Glutamatergic neuron (in vitro differentiated cells): ENCODE measurements at places on chromosomes 2 and 18.

GRCh38 chr2:45406621-45407020, 204.4 kb downstream of the SRBD1 start:
- H3K36me3 ChIP-seq = no peaks in the 10 kb centered on the region
- H3K4me1 ChIP-seq = no peaks in the 10 kb centered on the region
- H3K27me3 ChIP-seq = no peaks in the 10 kb centered on the region
- no peak overlapping the region for H3K4me3 ChIP-seq

DNA sequence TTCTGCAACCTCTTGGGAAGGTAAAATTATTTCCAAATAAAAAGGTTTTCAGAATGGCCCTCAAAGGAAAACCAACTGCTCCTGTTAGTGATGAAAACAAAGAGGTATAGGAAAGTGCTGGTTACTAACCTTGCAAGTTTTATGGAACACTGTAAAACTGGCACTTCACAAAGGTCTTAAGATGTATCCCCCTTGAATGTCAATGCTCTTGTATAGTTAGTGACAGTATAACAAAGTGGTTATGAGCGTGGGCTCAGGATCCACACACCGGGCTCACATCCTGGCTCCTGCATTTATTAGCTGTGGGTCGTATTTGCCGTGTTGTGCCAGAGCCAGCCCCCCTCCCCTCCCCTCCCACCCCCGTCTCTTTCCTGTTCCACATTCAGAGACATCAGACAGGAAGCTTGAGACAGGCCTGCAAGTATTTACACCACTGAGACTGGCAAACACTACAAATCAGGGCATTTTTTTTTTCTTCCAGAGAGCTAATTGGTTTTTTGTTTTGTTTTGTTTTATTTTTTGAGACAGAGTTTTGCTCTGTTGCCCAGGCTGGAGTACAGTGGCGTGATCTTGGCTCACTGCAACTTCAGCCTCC, 9.2 kb upstream of the DNPEP start:
- no peak for DNase-seq
- H3K27me3 ChIP-seq = no peaks in the 10 kb centered on the region
- no peak overlapping the region for H3K4me3 ChIP-seq
- H3K27ac ChIP-seq = no peak overlapping the region
- H3K4me1 ChIP-seq = peaks cover 9% of the 10 kb centered on the region

GRCh38 chr18:31321719-31322118, 3.8 kb downstream of the DSG1 start:
- DNase-seq = no peak
- H3K27ac ChIP-seq = no peak overlapping the region
- H3K36me3 ChIP-seq = no peaks in the 10 kb centered on the region
- H3K4me1 ChIP-seq = peaks cover 7% of the 10 kb centered on the region

GRCh38 chr18:76505614-76506013, 10.6 kb upstream of the ZNF516 start:
- H3K36me3 ChIP-seq = peaks cover 8% of the 10 kb centered on the region
- H3K4me1 ChIP-seq = no peaks in the 10 kb centered on the region
- H3K4me3 ChIP-seq = no peak overlapping the region
- no peak for DNase-seq
- H3K27me3 ChIP-seq = no peaks in the 10 kb centered on the region

- peaks cover 4% of the 10 kb centered on the region for H3K4me1 ChIP-seq
- H3K27me3 ChIP-seq = no peaks in the 10 kb centered on the region
- H3K4me3 ChIP-seq = no peak overlapping the region
- H3K27ac ChIP-seq = no peak overlapping the region
Observed at GRCh38 chr2:112814278-112814677, 22.3 kb downstream of the IL1B start.

- H3K4me3 ChIP-seq = no peak overlapping the region
- no peak for DNase-seq
- no peak overlapping the region for H3K27ac ChIP-seq
- H3K36me3 ChIP-seq = no peaks in the 10 kb centered on the region
- peaks cover 1% of the 10 kb centered on the region for H3K27me3 ChIP-seq
- H3K4me1 ChIP-seq = peaks cover 5% of the 10 kb centered on the region
Observed at GRCh38 chr2:151024696-151025251, 236.9 kb downstream of the RBM43 start.

DNA sequence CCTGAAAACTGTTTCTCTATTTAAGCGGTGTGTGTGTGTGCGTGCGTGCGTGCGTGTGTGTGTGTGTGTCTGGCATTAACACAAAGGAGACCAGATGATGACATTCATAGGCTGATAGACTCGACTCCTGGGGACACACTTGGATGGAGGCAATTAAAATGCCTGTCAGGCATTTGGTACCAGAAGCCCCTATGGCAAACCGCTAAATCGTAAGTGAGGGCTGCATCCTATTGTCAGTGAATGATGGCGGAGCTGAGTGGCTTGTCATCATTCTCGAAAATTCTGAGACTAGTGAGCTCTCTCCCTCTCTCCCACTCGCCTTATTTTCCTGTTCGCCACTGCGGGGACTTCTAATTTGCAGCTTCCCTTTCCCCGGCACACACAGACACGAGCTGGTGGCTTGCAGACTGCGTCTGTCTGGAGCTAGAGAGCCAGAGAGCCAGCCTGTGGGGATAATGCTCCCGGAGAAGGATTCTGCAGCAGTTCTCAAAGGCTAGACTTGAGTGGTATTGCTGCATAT, 155.4 kb downstream of the MAP2 start:
- peak overlapping the region; percentile 83 for H3K4me3 ChIP-seq
- H3K4me1 ChIP-seq = peaks cover 33% of the 10 kb centered on the region
- H3K27ac ChIP-seq = peak overlapping the region; percentile 95
- no peaks in the 10 kb centered on the region for H3K36me3 ChIP-seq

DNA sequence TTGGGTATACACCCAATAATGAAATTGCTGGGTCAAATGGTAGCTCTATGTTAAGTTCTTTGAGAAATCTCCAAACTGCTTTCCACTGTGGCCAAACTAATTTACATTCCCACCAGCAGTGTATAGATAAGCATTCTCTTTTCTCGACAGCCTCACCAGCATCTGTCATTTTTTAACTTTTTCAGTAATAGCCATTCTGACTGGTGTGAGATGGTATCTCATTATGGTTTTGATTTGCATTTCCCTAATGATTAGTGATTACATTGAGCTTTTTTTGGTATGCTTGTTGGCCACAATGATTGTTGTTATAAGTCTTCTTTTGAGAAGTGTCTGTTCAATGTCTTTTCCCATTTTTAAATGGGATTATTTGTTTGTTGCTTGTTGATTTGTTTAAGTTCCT, 50.4 kb upstream of the EPAS1 start:
- no peak overlapping the region for H3K4me3 ChIP-seq
- no peaks in the 10 kb centered on the region for H3K36me3 ChIP-seq
- peaks cover 3% of the 10 kb centered on the region for H3K4me1 ChIP-seq
- DNase-seq = no peak

- no peak overlapping the region for H3K4me3 ChIP-seq
- no peaks in the 10 kb centered on the region for H3K4me1 ChIP-seq
- no peak overlapping the region for H3K27ac ChIP-seq
- DNase-seq = no peak
- no peaks in the 10 kb centered on the region for H3K27me3 ChIP-seq
Observed at GRCh38 chr2:238466243-238466756, 39.6 kb downstream of the ASB1 start.

DNA sequence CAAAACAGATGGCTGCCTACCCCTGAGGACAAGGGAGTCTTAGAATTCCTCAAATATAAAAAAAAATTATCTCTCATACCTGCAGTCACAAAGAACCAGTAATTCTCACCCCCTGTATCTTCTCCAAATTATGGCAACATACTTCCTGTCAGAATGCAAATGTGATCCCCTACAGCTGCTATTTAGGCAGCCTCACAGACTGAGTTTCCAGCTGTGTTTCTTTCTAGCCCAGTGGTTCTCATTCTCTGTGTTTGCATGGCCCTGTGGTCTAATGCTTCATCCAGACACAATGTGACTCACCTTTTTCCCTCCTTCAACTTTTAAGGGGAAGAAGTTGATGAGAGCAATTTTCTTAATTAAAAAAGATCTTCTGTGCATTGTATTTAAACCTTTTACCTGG, 726.3 kb downstream of the TSN start:
- H3K27ac ChIP-seq = peak overlapping the region; percentile 87
- no peak for DNase-seq
- peaks cover 49% of the 10 kb centered on the region for H3K4me1 ChIP-seq
- no peak overlapping the region for H3K4me3 ChIP-seq

DNA sequence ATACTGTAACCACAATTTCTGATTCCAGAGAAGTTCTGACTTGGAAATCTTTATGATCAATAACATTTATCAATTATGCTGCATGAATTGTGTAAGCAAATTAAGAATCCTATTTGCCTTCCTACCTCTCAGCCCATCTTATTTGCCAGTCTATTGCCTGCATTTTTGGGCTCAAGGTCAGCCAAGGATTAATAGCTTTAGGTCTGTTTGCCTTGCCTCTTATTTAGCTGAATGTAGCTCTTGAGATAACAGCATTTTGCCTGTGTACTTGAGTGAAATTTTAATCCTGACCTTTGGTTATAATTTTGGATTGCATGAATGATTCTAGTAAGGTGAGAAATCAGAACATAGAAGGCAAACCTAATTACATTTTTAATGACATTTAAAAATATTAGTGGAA, 51.2 kb downstream of the MYO3B start:
- H3K27me3 ChIP-seq = peaks cover 2% of the 10 kb centered on the region
- H3K4me1 ChIP-seq = peaks cover 21% of the 10 kb centered on the region
- no peak overlapping the region for H3K27ac ChIP-seq
- no peaks in the 10 kb centered on the region for H3K36me3 ChIP-seq
- H3K4me3 ChIP-seq = no peak overlapping the region

DNA sequence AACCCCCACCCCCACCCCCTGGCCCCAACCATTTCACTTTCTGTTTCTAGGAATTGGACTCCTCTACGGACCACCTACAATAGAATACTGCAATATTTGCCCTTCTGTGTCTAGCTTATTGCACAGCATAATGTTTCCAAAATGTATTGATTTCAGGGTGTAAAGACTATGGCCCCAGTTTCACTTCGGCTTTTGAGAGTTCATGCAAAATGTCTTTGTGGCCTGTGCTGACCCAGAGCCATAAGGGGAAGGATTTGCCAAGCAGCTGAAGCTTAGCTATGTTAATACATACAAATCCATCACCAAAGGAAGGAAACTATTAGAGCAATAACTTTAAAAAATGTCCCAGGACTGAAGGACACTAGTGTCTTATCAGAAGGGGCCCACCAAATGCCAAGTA, 11.2 kb upstream of the ATP9B start:
- no peak overlapping the region for H3K4me3 ChIP-seq
- DNase-seq = no peak
- H3K4me1 ChIP-seq = peaks cover 2% of the 10 kb centered on the region
- no peak overlapping the region for H3K27ac ChIP-seq
- H3K27me3 ChIP-seq = peaks cover 3% of the 10 kb centered on the region
- no peaks in the 10 kb centered on the region for H3K36me3 ChIP-seq

- no peak overlapping the region for H3K4me3 ChIP-seq
- no peaks in the 10 kb centered on the region for H3K36me3 ChIP-seq
- DNase-seq = no peak
- no peak overlapping the region for H3K27ac ChIP-seq
- peaks cover 3% of the 10 kb centered on the region for H3K27me3 ChIP-seq
Observed at GRCh38 chr2:59041139-59041538, 800.0 kb upstream of the FANCL start.

- DNase-seq = no peak
- H3K4me3 ChIP-seq = no peak overlapping the region
- no peaks in the 10 kb centered on the region for H3K36me3 ChIP-seq
- H3K4me1 ChIP-seq = no peaks in the 10 kb centered on the region
- no peaks in the 10 kb centered on the region for H3K27me3 ChIP-seq
Observed at GRCh38 chr2:180505203-180505602, 475.2 kb upstream of the UBE2E3 start.

DNA sequence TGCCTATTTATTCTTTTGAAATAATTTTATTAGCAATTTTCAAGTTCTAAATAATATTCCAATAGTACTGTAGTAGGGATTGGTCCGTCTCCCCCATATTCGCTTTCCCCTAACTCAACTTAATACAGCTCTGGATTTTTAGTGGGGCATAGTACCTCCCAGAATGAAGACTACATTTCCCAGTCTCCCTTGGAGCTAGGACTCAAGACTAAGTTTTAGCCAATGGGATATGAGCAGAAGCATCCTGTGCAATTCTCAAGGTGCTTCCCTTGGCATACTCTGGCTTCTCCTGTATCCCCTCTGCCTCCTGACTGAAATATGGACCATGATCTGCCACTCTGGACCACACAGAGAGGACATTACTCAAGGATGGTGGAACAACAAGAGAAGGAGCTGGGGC, 24.1 kb downstream of the ST3GAL5 start:
- no peak for DNase-seq
- H3K4me1 ChIP-seq = peaks cover 5% of the 10 kb centered on the region
- no peaks in the 10 kb centered on the region for H3K36me3 ChIP-seq
- H3K27me3 ChIP-seq = no peaks in the 10 kb centered on the region
- no peak overlapping the region for H3K4me3 ChIP-seq

- no peak overlapping the region for H3K27ac ChIP-seq
- H3K27me3 ChIP-seq = peaks cover 13% of the 10 kb centered on the region
- no peaks in the 10 kb centered on the region for H3K36me3 ChIP-seq
- peak; percentile 24 for DNase-seq
- H3K4me1 ChIP-seq = peaks cover 34% of the 10 kb centered on the region
Observed at GRCh38 chr2:20626698-20627513, 24.0 kb downstream of the HS1BP3 start.

DNA sequence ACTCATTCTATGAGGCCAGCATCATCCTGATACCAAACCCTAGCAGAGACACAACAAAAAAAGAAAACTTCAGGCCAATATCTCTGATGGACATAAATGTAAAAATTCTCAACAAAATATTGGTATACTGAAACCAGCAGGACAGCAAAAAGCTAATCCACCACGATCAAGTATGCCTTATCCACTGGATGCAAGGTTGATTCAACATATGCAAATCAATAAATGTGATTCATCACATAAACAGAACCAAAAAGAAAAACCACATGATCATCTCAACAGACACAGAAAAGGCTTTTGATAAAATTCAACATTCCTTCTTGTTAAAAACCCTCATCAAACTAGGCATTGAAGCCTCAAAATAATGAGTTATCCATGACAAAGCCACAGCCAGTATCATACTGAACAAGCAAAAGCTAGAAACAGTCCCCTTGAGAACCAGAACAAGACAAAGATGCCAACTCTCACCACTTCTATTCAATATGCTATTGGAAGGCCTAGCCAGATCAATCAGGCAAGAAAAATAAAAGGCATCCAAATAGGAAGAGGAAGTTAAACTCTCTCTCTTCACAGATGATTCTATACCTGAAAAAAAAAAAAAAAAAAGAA, 45.3 kb downstream of the RTTN start:
- no peak overlapping the region for H3K4me3 ChIP-seq
- H3K4me1 ChIP-seq = no peaks in the 10 kb centered on the region

- no peak for DNase-seq
- H3K27ac ChIP-seq = no peak overlapping the region
- H3K36me3 ChIP-seq = peaks cover 5% of the 10 kb centered on the region
- no peak overlapping the region for H3K4me3 ChIP-seq
- no peaks in the 10 kb centered on the region for H3K4me1 ChIP-seq
Observed at GRCh38 chr2:217777906-217778305, 224.9 kb downstream of the TNS1 start.

GRCh38 chr2:189013671-189014448, 39.7 kb downstream of the COL3A1 start:
- no peak overlapping the region for H3K4me3 ChIP-seq
- H3K27me3 ChIP-seq = no peaks in the 10 kb centered on the region
- no peak overlapping the region for H3K27ac ChIP-seq
- no peaks in the 10 kb centered on the region for H3K36me3 ChIP-seq
